Suprapubic skin (tissue), 4 donors: ENCODE measurements at places on chromosomes 4 and X.

- DNase-seq: no peak
These were observed 56.7 kb upstream of the HGFAC start for GRCh38 chr4:3384771-3385710.

GRCh38 chr4:89268679-89269078 is 38.9 kb downstream of the GPRIN3 start:
- no peak for DNase-seq

- DNase-seq: no peak
These were observed 220.7 kb downstream of the TACR3 start for GRCh38 chr4:103499094-103499493.

- peak; percentile 70 for DNase-seq
These were observed 451 bp downstream of the SOD3 start for GRCh38 chr4:24795666-24796381.
